ENCODE measurements at places on chromosomes 3 and 15.
A peak's percentile ranks its signal among the peaks of the same experiment; 100 is the strongest.

GRCh38 chr3:159418571-159419526 is 569.8 kb upstream of the IL12A start:
- DNase-seq: peak; percentile 53

GRCh38 chr15:49946681-49947080 is 172.4 kb downstream of the ATP8B4 start:
- DNase-seq: no peak

- DNase-seq: no peak
Observed at GRCh38 chr15:81575436-81576123, 201.6 kb upstream of the TMC3 start.

GRCh38 chr15:39315206-39315850 is 265.6 kb upstream of the THBS1 start:
- peak; percentile 38 for DNase-seq

DNA sequence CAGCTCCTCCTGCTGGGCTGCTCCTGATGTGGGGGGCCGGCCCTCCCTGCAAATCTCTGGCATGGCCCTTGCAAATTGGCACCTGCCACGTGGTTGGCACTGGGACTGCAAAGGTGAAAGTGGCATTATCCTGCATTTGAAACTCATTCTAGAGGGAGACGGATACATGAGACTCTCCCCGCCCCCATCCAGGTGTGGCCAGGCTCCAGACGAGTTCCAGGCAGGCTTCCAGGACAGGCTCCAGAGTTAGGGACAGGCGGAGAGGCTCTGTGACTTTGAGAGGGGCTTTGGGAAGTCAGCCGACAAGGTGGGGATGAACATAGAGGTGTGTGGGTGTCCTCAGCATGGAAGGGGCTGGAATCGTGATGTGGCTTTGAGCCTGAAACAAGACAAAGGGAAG is 178.5 kb downstream of the APBA2 start:
- no peak for DNase-seq

DNA sequence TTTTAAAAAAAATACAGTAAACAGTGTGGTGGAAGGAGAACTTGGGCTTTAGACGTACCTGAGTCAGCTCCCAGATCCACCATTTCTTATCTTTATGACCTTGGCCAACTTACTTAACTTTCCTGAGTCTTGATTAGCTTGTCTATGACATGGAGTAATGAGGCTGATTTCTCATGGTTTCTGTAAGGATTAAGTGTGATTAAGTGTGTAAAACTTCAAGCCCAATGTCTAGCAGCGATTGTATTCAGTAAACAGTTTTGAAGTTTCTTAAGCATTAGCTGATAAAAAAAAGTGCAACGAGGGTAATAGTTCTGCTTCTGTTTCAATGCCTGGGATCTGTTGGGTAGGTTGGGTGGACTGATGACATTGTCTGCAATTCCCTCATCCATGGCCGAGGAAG is 10.8 kb downstream of the TRPM1 start:
- DNase-seq: no peak

GRCh38 chr3:60186359-60186758 is 1064.9 kb downstream of the FHIT start:
- no peak for DNase-seq

DNA sequence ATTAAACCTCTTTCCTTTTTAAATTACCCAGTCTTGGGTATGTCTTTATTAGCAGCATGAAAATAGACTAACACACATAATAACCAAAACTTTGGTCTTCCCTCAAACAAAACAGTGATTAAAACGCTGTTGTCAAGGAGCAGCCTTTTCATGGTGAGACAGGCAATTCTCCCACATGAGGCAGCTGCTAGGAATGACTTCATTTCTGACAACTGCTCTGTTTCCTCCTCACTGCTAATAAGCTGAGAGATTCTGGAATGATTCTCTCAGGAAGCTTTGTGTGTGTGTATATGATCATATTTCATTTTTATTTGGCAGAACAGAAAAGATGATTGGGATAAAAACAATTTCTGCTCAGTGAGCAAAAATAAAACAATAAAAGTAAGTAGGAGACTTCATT is 580.6 kb upstream of the ADAMTS9 start:
- no peak for DNase-seq

GRCh38 chr3:177421481-177421785 is 224.2 kb upstream of the TBL1XR1 start:
- no peak for DNase-seq

DNA sequence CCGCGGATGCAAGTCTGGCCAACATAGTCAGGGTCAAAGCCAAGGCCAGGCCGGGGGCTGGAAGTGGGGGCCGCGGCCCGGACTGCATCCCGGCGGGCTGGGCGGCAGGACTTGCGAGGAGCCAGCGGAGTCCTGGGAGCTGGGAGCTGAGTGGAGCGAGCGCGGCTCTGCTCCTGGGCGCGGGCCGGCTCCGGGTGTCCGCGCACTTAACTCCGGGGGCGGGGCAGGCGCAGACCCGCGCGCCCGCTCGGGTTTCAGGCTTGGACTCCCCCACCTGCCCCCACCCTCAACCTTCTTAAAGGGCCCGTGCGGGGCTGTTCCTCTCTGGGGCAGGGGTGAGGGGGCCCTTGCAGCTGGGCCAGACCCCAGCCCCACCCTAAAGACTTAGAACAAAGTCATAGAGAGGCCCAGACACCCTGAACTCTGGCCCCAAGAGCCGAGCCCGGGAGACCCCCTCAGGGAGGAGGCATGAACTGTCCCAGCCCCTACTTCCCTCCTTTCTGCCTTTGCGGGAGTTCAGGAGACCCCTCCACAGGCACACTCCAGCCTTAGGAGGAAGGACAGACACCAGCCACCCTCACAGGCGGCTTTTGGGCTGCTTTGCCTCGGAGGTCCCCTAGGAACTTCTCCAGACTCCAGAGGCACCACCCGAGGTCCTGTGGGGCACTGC is at the start of gene CSPG4:
TSS of gene CSPG4 (minus strand) at position 181 of the 670 bp plus-strand sequence. CDS start at position 88, 93 bp downstream.
- DNase-seq: peak; percentile 72

DNA sequence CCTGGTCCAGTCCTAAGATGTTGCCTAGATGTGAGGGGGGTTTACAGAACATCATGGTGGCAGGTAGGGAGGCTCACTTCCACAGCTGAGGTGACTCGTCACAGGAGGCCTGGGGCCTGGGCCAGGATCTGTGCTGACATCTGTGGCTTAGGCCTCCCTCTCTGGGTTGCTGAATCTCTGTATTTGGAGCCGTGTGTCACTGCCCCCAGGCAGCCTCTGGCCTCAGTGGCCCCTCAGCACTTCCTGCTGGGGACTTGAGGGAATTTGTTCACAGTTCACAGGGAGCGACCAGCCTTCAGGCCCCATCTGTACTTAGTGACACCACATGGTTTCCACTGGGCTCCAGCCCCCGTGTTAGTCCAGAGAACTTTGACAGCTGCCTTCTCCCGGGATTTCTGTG is 41.7 kb upstream of the ADAMTSL3 start:
- DNase-seq: no peak

GRCh38 chr15:77096138-77096537 is 25.2 kb upstream of the TSPAN3 start:
- DNase-seq: no peak

GRCh38 chr3:40333416-40333815 is 23.9 kb downstream of the EIF1B start:
- DNase-seq: no peak

DNA sequence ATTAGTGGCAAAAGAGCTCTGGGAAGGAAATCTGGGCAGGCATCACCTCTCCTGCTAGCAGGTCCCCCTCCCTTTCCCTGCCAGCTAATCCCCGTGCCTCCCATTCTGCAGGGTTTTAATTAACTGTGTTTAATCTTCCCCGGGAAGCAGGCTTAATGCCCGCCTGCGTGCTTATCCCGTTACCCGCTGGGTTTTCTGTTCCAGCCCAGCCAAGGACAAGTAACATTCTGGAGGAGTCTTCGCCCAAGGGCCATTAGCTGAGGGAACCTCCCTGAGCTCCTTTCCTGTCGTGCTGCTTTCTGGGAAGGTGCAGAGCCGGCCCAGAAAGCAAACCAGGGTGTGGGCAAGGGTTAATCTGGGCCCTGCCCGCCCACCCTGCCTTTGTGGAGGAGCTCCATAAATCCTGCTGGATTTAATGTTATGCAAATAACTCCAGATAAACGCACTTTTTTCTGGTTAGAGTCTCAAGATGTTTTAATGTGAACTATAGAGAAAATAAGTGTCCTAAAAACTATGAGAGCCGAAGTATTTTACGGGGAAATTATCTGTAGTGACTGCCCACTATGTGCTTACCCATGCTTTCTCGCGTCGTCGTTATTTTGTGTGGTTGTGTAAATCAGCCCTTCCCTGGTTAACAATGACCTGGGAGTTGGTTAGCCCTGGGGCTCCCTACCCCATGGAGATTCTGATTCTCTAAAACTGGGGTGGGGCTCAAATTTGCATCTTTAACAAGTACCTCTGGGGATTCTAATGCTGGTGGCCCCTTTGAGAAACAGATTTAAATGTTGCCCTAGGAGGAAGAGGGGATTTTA is 25.9 kb downstream of the TRIM71 start:
- DNase-seq: no peak

DNA sequence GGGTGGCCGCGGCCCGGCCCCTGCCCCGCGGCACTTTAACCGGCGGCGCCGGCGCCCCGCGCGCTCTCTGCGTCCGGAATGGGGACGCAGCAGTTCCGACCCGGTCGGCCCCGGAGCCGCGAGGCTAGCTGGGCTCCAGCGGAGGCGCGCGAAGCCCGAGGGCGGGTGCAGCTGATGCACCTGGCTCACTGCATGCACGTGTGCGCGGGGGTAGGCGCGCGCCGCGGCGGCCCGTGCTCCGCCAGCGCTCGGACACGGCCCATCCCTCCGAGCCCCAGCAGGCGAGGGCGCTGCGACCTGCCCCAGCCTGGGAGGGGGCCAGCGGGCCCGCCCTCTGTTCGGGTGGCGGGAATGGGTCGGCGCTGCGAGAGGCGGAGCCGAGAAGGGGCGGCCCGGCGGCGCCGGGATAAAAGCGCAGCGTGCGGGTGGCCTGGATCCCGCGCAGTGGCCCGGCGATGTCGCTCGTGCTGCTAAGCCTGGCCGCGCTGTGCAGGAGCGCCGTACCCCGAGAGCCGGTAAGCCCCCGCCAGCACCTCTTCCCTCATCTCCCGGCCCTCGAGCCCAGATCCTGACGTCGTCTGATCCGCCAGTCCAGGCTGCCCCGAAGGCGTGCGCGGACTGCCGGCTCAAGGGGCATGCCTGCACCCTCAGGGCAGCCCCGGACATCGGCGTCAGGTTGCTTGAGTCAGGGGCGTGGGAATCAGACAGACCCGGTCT is at the start of the genes CHDH and IL17RB:
TSS of gene CHDH (minus strand) at position 286 of the 717 bp plus-strand sequence. CDS start 22,411 bp downstream, outside the sequence.
TSS of gene IL17RB (plus strand) at position 435 of the 717 bp plus-strand sequence. CDS start at position 456, 21 bp downstream.
- no peak for DNase-seq

DNA sequence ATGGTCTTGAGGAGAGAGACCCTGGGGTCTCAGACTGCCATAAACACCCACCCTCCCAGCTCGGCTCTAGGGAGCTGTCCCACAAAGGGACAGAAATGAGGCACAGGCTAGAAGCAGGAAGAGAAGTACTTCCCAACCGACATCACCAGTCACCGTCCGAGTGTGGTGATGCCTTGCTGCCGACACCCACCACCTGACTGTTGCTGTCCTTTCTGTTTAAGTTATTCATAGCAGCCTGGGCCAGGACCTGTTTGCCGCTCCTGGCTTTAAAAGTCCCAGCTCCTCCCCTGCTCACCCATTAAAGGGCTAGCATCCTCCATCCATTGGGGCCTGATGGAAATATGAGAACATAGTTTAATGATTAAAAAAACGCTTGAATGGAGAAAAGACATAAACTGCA is 13.2 kb upstream of the SPG11 start:
- no peak for DNase-seq

DNA sequence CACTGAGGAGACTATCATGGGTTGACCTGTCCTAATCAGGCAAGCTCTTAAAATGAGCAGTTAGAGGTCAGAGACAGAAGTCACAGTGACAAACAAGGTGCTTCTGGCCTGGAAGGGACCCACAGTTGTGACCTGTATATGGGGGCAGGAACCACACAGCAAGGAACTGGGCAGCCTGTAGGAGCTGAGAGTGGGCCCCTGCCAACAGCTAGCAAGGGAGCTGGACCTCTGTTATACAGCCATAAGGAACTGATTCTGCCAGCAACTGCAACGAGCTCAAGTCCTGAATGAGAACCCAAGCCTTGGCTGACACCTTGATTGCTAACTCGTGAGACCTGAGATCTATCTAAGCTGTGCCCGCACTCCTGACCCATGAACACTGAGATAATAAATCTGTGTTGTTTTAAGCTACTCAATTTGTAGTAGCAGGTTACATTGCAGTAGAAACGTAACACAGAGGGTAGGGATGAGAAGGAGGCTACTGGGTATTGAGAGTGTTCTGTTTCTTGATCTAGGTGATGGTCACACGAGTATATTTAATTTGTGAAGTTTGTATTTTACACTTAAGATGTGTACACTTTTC is 44.5 kb upstream of the MAGI1 start:
- DNase-seq: no peak

- DNase-seq: peak; percentile 60
Observed at GRCh38 chr15:62413153-62413552, 248.1 kb upstream of the C2CD4B start.

DNA sequence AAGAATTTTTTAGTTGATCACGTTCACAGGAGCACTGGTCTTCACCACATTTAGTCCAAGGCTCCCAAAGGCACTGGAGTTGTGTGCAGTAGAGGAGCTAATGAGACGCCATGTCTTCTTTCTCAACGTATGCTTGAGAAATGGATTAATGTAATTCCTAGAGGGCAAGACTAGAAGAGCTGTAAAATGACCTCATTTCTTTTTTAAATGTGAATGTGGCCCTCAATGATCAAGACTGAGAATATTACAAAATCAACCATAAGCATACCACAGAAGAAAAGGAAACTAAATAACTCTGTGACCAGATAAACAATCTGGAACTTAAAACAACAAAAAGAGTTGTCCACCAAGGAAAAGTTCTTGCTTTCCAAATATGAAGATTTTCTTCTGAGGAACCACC is 112.1 kb upstream of the THBS1 start:
- DNase-seq: peak; percentile 44

GRCh38 chr3:107431246-107432012 is 54.2 kb downstream of the CCDC54 start:
- peak; percentile 67 for DNase-seq

GRCh38 chr3:169969174-169970095 is 2.8 kb downstream of the SEC62 start:
- DNase-seq: no peak

GRCh38 chr15:78506971-78507830 is at the start of gene HYKK:
Gene HYKK (plus strand): TSS chr15:78507577. CDS start chr15:78513089, 5,512 bp downstream.
- peak; percentile 94 for DNase-seq

- no peak for DNase-seq
Observed at GRCh38 chr15:67805008-67805665, 20.2 kb upstream of the SKOR1 start.

- DNase-seq: no peak
Observed at GRCh38 chr3:111980716-111981456, 2.1 kb downstream of the ABHD10 start.

DNA sequence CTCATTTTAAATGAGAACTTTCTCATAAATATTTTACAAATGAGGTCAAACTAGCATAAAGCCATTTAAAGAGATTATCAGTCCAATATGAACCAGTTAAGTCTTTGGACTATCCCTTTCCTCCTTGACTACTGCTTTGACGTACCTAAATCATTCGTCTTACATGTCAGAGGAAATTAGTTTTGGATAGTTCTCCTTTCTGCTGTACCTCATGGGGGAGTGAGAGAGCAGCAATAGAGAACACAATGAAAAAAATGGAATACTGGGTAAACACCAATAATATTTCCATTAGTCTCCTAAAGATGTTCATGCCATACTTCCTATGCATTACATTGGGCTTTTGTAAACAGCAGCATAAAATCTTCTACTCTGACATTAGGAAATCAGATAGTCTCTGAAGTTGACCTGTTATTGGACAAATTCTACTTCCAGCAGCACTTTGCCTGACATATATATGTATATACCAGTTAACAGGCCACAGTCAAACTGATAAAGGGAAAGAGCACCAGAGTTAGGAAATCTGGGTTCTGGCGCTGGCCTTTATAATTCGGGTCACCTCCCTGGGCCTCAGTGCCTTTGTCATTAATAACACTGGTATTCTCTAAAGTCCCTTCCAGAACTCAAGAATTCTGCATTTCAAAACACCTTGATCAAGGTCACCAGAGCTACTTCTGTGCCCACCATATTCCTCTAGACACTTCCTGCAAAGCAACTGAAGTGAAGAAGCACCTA is 26.8 kb downstream of the TIMMDC1 start:
- DNase-seq: peak; percentile 6

Data from AG10803 (cell line).